ENCODE measurements at places on chromosomes 16 and 17. TPM values are rescaled to one million over a fixed set of nuclear protein-coding genes. Genes with fewer than 3 reads are reported as not detected.

KDM8 gene
- 10.9 TPM for total RNA-seq

CDH11 gene
- 10.1 TPM for total RNA-seq

CASKIN1 gene
- total RNA-seq: 9.4 TPM

TM4SF5 gene
- not detected for total RNA-seq

ORMDL3 gene
- 54.1 TPM for total RNA-seq

SPATA32 gene
- total RNA-seq: 0.15 TPM

TOM1L1 gene
- total RNA-seq: 58.5 TPM

HOXB4 gene
- total RNA-seq: not detected

SSTR5 gene
- total RNA-seq: 0.78 TPM

NUPR1 gene
- 1.1 TPM for total RNA-seq

SEPTIN12 gene
- total RNA-seq: not detected

APOBR gene
- 0.11 TPM for total RNA-seq

CCL8 gene
- total RNA-seq: not detected

GGA2 gene
- total RNA-seq: 122 TPM

TAT gene
- total RNA-seq: 0.66 TPM

GFAP gene
- 1.5 TPM for total RNA-seq

ARHGAP23 gene
- total RNA-seq: 56.6 TPM

EXOC3L1 gene
- total RNA-seq: 4.9 TPM

ASPSCR1 gene
- 71.9 TPM for total RNA-seq

SLC6A2 gene
- total RNA-seq: 0.20 TPM

KRT40 gene
- total RNA-seq: not detected

TBC1D3H gene
- not detected for total RNA-seq

HES7 gene
- total RNA-seq: 3.9 TPM

TBC1D3C gene
- not detected for total RNA-seq

KRTAP3-2 gene
- total RNA-seq: not detected

EXOC7 gene
- total RNA-seq: 96.2 TPM

TEKT5 gene
- 0.60 TPM for total RNA-seq

ADAP2 gene
- 0.69 TPM for total RNA-seq

ADCY7 gene
- total RNA-seq: 8.0 TPM

NAE1 gene
- 107 TPM for total RNA-seq

ABCA6 gene
- not detected for total RNA-seq

KRT28 gene
- not detected for total RNA-seq

ARHGDIG gene
- total RNA-seq: 3.4 TPM

FSCN2 gene
- 0.89 TPM for total RNA-seq

SEZ6L2 gene
- total RNA-seq: 64.2 TPM

All from WTC11 (cell line).